Renal pelvis (tissue), 12 donors: ENCODE measurements at places on chromosomes 2 and 18. TPM values are rescaled to one million over a fixed set of nuclear protein-coding genes. Genes with fewer than 3 reads are reported as not detected.

GRCh38 chr2:28582595-28582994 lies 86.7 kb downstream of the PLB1 start:
- no peak for DNase-seq

DNA sequence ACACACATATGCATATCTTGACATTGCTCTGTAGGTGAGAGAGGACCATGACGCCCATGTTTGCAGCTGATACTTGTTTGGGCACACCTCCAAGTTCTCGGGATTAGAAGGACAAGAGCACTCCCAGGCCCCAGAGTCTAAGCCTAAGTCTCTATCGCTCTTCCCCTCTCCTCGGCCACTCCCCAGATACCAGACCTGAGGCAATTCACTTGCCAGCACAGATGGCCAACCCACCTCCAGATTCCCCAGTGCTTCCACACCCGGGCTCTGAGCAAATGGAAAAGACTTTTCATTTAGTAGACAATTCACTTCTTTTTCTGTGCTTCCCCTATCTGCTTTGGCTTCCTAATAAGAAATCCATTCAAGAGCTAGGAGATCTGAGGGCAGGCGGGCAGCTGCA lies 32.9 kb downstream of the EHD3 start:
- DNase-seq: no peak

DNA sequence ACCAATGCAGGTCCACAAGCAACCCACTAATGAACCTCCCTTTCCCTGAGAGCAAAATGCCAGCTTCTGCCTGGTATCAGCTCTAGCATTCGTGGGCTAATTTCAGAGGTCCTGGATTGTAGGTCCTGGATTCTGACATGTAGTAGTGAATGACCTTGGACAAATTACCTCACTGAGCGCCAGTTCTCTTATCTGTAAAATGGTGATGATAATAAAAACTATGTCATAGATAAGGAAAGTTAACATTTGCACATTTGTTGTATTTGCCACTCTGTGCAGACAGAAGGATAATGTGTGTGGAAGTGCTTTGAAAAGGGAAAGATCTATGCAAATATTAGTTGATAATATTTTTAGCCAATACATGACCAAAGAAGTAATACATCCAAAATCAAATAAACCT lies 4.1 kb upstream of the TET3 start:
- no peak for DNase-seq

GRCh38 chr2:158011055-158011771 lies 90.5 kb upstream of the UPP2 start:
- no peak for DNase-seq

DNA sequence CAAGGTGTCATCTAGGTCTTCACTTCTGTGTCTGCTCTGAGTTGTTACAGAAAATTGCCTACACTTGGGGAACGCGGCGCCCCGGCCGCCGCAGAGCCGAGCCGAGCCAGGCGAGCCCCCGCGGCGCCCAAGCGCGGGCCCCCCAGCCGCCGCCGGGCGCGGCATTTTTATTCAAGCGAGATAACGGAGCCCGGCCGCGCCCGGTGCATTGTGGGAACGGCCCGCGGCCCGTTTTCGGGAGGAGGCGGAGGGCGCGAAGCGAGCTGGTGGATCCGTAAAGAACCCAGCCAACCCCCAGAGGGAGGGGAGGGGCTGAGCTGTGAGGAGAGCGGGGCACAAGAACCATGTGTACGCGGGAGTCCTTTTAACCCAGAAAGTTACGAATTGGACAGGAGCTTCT lies 191.8 kb downstream of the FTCDNL1 start:
- peak; percentile 31 for DNase-seq

GRCh38 chr2:190123956-190124355 lies 61.4 kb upstream of the MSTN start:
- DNase-seq: no peak

GRCh38 chr2:18009891-18010290 lies 131.4 kb downstream of the KCNS3 start:
- no peak for DNase-seq

The GNAL gene
- polyA plus RNA-seq: 5.8 TPM

The CYB5A gene
- polyA plus RNA-seq: 290 TPM

The DHRS9 gene
- 0.25 TPM for polyA plus RNA-seq
